ENCODE measurements at places on chromosomes 1 and 21.

GRCh38 chr1:70495370-70495769 lies 84.3 kb downstream of the CTH start:
- no peak overlapping the region for H3K4me3 ChIP-seq
- H3K36me3 ChIP-seq: no peaks in the 10 kb centered on the region
- no peak for DNase-seq

DNA sequence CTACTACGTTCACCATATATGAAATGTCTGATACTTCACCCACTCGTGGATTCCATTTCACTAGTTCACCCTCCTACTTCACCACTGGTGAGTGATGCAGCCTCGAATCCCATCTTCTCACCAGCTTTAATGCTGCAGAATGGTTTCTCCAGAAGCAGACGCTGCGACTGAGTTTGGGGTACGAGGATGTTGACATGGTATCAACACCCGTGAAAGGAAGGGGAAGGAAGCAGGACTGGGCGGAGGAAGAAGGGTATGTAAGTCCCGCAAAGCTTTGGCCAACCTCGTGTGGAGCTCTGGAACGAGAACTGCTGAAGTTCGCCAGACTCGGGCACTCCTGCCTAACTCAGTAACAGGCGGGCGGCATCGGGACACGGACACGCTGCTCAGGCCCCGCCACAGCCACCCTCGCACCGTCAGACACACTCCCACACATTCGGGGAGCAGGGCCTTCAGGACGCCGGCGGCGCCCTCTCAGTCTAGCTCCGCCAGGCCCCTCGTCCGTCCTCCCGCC lies 833 bp upstream of the DIP2A start:
- H3K4me3 ChIP-seq: peak overlapping the region; percentile 96
- H3K36me3 ChIP-seq: no peaks in the 10 kb centered on the region
- no peak for DNase-seq
- peak overlapping the region; percentile 85 for H3K27ac ChIP-seq

- H3K4me3 ChIP-seq: no peak overlapping the region
- no peaks in the 10 kb centered on the region for H3K27me3 ChIP-seq
- H3K36me3 ChIP-seq: no peaks in the 10 kb centered on the region
- DNase-seq: no peak
- H3K4me1 ChIP-seq: no peaks in the 10 kb centered on the region
- no peak overlapping the region for H3K27ac ChIP-seq
Observed at GRCh38 chr1:207430602-207431001, 23.5 kb upstream of the CR2 start.

DNA sequence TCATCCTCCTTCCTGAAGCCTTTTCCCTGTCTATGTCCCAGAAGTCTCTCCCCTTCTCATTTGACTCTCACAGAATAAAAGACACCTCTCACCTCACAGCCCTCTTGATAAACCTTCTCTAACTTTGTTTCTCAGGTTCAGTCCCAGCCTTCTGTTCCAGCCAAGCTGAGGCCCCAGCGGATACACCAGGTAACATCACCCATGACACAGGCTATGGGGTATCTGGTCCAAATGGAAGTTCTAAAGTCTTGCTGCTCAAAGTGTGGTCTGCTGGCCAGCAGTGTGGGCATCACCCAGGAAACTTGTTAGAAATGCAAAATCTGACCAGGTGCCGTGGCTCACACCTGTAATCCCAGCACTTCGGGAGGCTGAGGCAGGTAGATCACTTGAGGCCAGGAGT lies 23.2 kb downstream of the LY9 start:
- H3K4me3 ChIP-seq: no peak overlapping the region
- no peaks in the 10 kb centered on the region for H3K4me1 ChIP-seq

- no peaks in the 10 kb centered on the region for H3K4me1 ChIP-seq
- no peaks in the 10 kb centered on the region for H3K36me3 ChIP-seq
- no peaks in the 10 kb centered on the region for H3K27me3 ChIP-seq
- no peak for DNase-seq
- H3K4me3 ChIP-seq: no peak overlapping the region
Observed at GRCh38 chr1:179326746-179327145, 33.1 kb downstream of the SOAT1 start.

GRCh38 chr1:145858238-145858900 lies 512 bp downstream of the PIAS3 start:
- H3K4me3 ChIP-seq: peak overlapping the region; percentile 78
- H3K36me3 ChIP-seq: peaks cover 8% of the 10 kb centered on the region
- H3K27me3 ChIP-seq: no peaks in the 10 kb centered on the region
- H3K27ac ChIP-seq: peak overlapping the region; percentile 94
- H3K4me1 ChIP-seq: peaks cover 10% of the 10 kb centered on the region

DNA sequence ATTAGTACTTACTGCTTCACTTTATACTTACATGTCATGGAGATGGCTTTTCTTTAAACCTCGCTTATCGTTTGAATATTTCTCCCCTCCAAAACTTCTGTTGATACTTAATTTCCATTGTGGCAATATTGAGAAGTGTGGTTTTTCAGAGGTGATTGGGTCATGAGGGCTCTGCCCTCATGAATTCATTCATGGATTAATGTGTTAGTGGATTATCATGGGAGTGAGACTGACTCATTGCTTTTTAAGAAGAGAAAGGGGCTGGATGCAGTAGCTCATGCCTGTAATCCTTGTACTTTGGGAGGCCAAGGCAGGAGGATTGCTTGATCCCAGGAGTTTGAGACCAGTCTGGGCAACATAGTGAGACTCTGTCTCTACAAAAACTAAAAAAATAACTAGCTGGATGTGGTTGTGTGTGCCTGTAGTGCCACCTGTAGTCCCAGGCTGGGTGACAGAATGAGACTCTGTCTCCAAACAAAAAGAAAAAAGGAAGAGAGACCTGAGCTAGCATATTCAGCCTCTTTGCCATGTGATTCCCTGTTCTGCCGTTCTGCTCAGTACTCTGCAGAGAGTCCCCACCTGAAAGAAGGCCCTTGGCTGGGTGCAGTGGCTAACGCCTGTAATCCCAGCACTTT lies 30.2 kb downstream of the RABGAP1L start:
- H3K4me3 ChIP-seq: no peak overlapping the region
- no peaks in the 10 kb centered on the region for H3K27me3 ChIP-seq
- H3K36me3 ChIP-seq: no peaks in the 10 kb centered on the region
- no peak for DNase-seq

DNA sequence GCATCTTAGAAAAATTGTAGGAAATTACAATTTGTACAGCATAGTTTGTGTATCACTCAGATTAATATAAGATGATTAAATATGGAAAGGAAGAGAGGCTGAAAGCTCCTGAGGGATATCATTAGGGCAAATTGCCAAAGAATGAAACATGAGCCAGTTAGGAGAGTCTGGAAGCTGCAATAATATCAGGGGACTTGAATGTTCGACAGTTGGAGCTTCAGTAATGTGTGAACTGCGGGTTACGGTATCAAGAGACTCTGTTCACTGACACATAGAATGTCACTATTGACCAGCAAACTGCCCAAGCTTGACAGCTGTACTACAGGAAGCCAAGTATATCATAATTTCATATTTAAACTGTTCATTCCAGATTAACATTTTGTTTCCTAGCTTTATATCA lies 157.2 kb downstream of the DENND1B start:
- H3K36me3 ChIP-seq: no peaks in the 10 kb centered on the region
- no peak overlapping the region for H3K27ac ChIP-seq
- no peaks in the 10 kb centered on the region for H3K27me3 ChIP-seq

- H3K36me3 ChIP-seq: no peaks in the 10 kb centered on the region
- H3K4me3 ChIP-seq: no peak overlapping the region
- H3K27ac ChIP-seq: no peak overlapping the region
- H3K27me3 ChIP-seq: no peaks in the 10 kb centered on the region
- DNase-seq: no peak
Observed at GRCh38 chr1:101136739-101137138, 100.1 kb upstream of the S1PR1 start.

- no peaks in the 10 kb centered on the region for H3K4me1 ChIP-seq
- H3K27ac ChIP-seq: peak overlapping the region; percentile 93
- no peaks in the 10 kb centered on the region for H3K27me3 ChIP-seq
- no peaks in the 10 kb centered on the region for H3K36me3 ChIP-seq
- H3K4me3 ChIP-seq: no peak overlapping the region
Observed at GRCh38 chr21:42739061-42739931, 85.9 kb downstream of the PDE9A start.

DNA sequence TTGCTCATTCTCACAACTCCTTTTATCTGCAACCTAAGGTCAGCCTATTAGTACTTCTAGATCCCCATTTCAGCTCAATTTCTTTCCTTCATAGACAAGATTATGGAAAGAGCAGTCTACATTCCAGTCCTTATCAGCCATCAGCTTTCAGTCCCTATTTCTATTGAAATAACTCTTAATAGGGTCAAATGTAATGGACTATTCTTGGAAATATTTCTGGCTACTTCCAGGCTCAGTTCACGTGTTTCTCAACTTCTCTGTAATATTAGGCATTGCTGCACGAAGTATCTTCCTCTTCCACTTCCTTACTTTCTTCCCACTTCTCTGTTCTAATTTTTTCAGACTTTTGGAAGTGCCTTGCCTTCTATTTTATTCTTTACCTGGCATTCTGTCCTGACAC lies 232.9 kb upstream of the USP25 start:
- H3K27ac ChIP-seq: no peak overlapping the region
- H3K27me3 ChIP-seq: no peaks in the 10 kb centered on the region
- no peak overlapping the region for H3K4me3 ChIP-seq
- no peak for DNase-seq

All from breast epithelium (tissue), 4 donors.